Left lung (tissue), 14 donors: ENCODE measurements at places on chromosomes 1 and 21. TPM values are rescaled to one million over a fixed set of nuclear protein-coding genes. Genes with fewer than 3 reads are reported as not detected.

- peak; percentile 79 for DNase-seq
Observed at GRCh38 chr1:55931081-55931940, 648.1 kb downstream of the PLPP3 start.

- DNase-seq: no peak
Observed at GRCh38 chr21:45468051-45468970, 63.3 kb downstream of the COL18A1 start.

GRCh38 chr1:206524739-206525364 is 17.5 kb downstream of the RASSF5 start:
- no peak for DNase-seq

The FLG gene
- 0.43 TPM for polyA plus RNA-seq
